Activated T-cell treated with anti-CD3 and anti-CD28 coated beads for 4 hours (primary cell): ENCODE measurements at places on chromosomes 6 and 20.

DNA sequence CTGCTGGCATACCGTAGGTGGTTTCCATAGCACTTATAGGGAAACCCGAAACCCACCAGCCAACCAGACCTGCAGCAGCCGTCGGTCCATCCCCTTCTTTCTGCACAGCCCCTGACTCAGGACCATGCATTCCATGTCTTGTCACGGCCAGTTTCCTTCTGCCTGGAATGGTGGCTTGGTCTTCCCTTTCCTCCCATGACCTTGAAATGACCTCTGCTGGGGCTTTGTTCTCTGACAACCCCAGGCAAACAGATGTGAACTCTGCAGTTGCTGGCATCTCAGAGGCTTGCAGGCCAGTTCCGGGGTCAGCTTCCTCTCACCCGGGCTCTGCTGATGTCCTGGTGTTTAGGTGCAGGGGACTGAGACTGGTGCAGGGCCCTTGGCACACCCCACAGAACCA lies 250.8 kb downstream of the SMOC2 start:
- no peak for DNase-seq

- DNase-seq, result no peak
Observed at GRCh38 chr6:101543796-101544195, 150.3 kb downstream of the GRIK2 start.

DNA sequence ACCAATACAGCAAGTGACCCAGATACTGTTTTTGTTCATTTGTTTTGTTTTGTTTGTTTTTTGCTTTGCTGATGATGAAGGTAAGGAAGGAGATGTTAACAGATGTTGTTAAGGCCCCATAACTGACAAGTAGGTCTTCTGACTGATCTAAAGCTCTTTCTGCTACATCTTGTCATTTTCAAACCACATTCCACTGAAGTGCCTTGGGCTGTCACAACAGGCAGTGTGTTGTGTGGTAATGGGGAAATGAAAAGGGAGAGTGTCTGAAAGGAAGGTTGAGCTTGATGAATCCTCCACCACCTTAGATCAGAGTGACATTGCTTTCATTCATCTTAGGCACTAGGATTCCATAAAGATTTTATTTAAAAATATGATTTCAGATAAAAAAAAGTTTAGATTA lies 479.4 kb upstream of the SYNCRIP start:
- no peak for DNase-seq

GRCh38 chr6:103570431-103570830 lies 1289.3 kb downstream of the HACE1 start:
- DNase-seq, result no peak

- DNase-seq, result no peak
Observed at GRCh38 chr6:91506509-91506908, 919.6 kb upstream of the MAP3K7 start.

GRCh38 chr6:27970444-27970843 lies 13.4 kb downstream of the OR2B6 start:
- DNase-seq, result no peak

GRCh38 chr6:116975600-116975999 lies 98.6 kb downstream of the RFX6 start:
- DNase-seq, result no peak

- no peak for DNase-seq
Observed at GRCh38 chr20:34711813-34712430, 7.8 kb downstream of the TP53INP2 start.

DNA sequence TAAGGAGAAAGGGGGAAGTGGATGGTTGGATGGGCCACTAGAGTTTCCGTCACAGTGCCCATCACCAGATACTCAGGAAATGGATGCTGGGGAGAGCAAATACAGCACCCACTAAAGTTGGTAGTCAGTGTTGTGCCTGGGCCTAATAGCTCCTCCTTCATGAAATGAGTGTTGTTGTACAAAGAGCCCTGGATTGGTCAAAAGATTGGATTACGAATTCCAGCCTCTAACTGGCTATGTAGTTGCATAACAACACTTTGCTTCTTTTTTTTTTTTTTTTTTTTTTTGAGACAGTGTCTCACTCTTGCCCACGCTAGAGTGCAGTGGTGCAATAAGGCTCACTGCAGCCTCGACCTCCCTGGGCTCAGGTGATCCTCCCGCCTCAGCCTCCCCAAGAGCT lies 27.4 kb downstream of the KCNG1 start:
- no peak for DNase-seq

DNA sequence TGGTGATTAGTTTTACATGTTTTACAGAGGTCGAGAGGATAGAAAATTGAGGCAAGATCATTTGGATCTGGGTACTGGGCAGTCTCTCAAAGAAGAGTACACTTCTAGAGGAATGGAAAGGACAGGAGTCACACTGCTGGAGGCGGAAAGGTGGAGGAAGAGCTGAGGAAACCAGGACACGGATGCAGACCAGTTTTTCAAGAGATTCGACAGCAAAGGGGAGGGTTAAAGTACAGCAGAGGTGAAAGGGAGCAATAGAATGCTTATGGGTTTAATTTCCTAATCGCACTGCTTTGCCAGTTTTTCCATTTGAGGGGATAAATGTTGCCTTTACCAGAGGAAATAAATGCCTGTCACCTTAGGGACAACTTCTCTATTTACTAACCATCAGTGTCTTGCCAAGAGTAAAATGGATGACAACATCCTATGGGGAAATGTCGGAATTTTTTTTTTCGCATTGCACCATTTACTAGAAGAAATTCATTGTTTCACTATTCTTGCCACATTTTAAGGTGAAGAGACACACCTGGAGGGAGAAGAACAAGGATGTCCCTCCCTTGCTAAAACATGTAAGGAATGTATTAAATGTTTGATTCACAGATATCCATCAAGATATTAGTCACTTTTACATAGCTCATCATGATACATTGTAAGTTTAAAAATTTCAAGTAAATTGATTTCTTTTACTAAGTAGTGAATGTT lies 226.6 kb downstream of the COL12A1 start:
- no peak for DNase-seq

DNA sequence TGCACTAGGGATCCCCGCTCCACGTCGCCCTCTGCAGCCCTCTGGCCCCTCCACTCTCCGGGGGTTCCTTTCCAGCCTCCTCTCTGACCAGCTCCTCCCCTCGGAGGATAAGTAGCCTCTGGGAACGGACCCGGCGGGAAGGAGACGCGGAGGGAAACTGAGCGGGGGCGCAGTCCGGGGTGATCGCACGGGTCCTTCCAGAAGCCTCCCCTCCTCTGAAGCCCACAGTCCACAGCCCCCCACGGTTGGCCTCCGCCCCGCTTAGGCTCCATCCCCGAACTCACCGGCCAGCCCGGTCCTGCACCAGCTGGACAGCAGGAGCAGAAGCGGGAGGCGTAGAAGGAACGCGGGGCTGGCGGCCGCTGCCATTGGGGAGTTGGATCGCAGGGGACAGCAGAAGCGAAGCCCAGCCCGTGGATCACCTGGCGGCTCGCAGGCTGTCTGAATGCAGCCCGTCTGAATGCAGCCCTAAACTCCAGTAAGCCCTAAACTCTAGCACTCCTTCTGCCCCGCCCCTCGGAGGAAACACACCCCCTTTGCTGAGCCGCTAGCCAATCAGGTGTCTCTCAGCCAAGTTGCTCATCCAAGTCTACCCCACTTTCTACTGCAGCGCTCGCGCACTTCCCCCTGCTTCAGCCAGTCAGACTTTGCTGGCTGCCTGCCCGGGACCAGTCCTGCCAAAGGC lies at the start of gene RAET1G:
RAET1G (minus strand) TSS at position 480 of the 685 bp plus-strand sequence; CDS start at position 369, 111 bp downstream.
- peak; percentile 73 for DNase-seq

DNA sequence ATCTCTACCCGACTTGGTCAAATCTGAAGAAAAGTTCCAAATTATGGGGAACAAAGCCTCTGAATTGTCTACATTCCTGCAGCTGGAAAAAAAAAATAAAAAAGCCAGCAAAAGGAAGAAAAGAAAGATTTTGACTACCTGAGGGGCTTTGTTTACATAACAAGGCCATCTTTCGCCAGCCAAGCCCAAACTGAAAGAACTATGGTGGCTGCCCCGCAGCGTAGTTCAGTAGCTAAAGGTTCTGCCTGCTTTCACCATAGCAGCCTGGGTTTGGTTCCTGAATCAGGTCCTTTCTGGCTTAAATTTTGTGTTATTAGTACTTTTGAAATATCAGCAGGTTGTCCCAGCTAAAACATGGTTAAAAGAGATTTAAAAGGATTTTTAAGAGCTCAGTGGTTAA lies 35.4 kb downstream of the ZNF133 start:
- no peak for DNase-seq

- DNase-seq, result peak; percentile 62
Observed at GRCh38 chr20:35619196-35620095, 3.8 kb downstream of the SPAG4 start.

DNA sequence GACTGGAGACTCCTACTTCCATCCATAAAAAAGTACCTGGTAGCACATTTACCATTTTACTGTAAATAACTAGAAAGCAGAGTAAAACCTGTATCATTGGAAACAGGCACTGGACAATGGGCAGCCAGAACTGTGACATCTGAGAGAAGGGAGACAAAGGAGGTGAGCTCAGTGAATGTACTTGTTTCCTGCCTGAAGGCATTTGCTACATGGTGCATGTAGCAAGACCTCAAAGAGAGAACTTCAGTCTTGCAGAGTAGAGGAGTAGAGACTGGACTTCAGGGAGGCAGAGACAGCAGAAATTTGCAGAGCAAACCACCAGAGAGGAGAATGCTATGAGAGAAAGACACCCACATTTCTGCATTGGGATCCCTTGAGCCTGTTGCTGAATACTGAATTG lies 171.0 kb upstream of the CCN2 start:
- DNase-seq, result no peak

GRCh38 chr6:105645156-105645555 lies 242.3 kb upstream of the PREP start:
- DNase-seq, result no peak

- peak; percentile 42 for DNase-seq
Observed at GRCh38 chr20:36645998-36646397, at the start of gene SLA2. SLA2 (minus strand) TSS chr20:36646196; CDS start chr20:36641335, 4,861 bp downstream.
